ENCODE measurements at places on chromosomes 11 and 22.

DNA sequence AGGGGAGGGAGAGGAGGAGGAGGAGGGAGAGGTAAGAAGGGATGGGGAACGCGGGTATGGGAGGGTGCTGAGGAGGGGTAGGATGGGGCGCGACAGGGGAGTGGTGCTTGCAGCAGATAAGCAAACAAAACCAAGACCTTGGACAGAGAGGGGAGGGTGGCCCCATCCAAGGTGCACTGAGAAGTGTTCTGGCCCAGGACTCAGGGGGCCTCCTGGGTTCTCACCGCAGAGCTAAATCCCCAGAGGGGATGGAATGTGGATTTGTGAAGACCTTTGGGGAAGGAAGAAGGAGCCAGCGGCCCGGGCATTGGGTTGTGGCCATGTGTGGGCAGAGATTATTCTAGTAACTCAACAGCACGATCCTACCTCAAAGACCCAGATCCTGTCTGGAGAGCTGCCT lies 90.9 kb upstream of the LINC01488 start:
- DNase-seq: no peak

DNA sequence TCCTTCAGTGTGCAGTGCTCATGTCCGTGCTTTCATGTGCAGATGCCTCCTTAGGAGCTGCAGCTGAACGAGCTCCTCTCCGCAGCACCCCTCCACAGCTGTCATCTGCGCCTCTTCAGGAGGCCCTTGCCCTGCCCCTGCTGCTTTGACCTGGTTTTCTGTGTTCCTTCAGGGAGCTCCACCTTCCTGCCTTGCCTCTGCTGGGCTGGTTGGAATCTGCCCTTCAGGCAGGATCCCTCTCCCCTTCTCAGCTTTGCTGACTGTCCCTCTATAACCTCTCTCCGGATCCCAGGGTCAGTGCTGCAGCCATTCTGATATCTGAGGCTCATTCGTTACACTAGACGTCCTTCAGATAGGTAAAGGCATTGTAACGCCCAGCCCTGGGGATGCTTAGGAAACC lies 67.9 kb downstream of the SCN3B start:
- no peak for DNase-seq

DNA sequence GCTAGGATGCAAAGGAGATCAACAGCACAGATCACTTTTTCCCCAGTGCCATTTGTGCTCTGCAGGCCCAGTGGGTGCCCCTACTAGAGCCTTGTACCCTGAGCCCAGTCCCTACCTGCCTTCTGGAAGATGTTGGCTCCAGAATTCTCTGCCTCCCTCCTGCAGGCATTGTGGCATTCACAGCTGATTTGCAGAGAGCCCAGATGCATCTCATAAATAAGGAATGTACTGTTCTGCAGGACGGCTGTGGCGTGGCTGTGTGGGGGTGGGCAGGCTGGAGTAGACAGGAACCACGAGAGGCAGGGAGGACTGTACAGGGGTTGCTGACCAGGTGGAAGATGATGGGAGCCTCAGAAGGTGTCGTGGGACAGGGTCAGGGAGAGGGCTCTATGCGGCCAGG lies 11.2 kb upstream of the MIAT start:
- no peak for DNase-seq

GRCh38 chr11:68497761-68498160 lies 37.2 kb downstream of the PPP6R3 start:
- DNase-seq: no peak

DNA sequence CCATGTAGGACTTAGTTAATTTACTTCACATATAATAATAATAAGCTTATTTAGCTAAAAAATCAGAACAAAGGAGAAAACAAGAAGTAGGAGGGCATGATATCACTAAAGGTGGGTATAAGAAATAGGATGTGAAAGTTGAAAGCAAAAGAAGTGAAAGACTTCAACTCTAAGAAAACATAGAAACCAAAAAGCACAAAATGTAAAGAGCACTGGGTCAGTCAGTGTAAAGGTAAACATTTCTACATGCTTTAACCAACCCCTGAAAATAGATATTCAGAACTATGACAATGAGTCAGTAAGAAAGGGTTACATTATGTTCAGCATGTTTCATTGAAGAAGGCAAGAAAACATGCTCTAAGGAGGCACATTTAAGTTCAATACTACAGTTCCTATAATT lies 298.8 kb downstream of the SWAP70 start:
- no peak for DNase-seq

GRCh38 chr11:102046841-102047240 lies 396 bp upstream of the CFAP300 start:
- no peak for DNase-seq

DNA sequence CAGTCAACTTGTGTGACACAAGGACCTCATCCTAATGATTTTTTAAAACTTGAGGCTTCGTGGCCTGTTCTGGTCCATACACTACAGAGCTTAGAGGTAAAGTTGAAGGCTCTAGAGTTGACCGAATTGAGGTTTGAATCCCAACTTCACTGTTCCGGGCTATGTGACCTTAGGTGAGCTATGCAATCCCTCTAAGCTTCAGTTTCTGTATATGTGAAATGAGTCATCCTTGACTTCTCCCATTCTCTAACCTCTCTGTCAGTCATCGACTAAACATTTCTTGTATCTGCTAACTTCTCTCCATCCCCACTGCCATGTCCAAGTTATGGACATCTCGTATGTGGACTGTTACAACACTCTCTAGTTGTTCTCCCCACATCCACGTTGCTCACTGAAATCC lies 178.2 kb upstream of the TMEM45B start:
- DNase-seq: no peak

- DNase-seq: no peak
Observed at GRCh38 chr11:28773606-28774005, 665.4 kb downstream of the METTL15 start.

DNA sequence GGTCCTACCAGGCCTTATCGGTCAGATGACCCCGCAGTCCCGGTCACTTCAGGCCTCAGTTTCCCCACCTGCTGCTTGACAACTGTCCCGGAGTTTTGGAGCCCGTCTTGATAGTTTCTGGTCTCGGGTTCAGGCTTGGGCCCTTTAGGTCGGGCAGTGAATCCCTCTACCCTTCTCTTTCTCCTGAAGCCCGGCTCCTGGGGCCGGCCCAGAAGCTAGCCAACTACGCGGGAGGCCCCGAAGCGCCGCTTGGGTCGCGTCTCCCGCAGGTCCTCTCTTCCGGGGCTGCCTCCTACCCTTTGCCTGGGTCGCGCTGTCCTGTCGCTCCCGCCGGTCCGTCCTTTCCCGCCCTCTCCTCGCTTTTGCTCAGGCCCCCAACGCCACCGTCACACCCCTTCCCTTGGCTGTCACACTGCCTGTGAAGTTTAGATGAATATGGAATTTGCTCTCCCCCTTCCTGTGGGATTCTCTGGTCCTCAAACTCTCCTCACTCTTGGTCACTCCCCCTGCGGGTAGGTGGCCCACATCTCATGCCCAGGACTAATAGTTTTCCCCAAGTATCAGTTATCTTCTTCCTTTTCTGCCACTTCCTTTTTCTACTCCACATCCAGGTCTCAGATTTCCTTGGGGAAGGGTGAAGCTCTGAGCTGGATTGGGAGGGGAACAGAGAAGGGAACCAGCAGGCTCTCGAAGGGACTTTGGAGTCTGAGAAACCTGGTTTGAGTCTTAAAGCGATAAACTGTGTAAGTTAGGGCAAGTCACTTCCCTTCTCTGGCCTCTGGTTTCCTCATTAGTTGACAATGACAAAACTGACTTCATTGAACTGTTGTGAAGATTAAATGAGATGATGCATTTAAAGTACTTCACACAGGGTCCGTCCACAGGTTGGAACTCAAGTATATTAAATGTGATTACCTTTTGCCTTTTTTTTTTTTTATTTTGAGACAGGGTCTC lies 790 bp downstream of the RAB1B start:
- no peak for DNase-seq

DNA sequence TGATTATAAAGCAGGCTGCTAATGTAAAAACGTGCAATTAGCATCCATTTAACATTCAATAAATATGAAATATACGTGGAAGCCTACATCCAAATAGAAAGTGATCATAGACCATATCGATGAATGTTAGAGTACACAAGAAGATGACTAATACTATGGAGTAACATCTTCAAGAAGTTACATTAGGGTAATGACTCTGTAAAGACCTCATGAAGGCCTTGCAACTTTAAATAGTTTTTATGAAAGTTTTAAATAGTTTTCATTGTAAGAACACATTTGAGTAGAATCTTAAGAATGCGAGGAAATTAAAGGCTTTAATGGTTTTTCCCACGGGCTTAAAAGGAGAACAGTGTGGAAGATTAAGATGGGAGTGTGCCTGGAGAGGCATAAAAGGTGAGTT lies 1.4 kb downstream of the TRIM34 start:
- DNase-seq: no peak

GRCh38 chr11:101215069-101215468 lies 85.5 kb upstream of the PGR start:
- no peak for DNase-seq

GRCh38 chr11:65209711-65210360 lies 28.1 kb downstream of the CAPN1 start:
- DNase-seq: no peak

- no peak for DNase-seq
Observed at GRCh38 chr11:107804971-107805370, 53.6 kb downstream of the SLC35F2 start.

DNA sequence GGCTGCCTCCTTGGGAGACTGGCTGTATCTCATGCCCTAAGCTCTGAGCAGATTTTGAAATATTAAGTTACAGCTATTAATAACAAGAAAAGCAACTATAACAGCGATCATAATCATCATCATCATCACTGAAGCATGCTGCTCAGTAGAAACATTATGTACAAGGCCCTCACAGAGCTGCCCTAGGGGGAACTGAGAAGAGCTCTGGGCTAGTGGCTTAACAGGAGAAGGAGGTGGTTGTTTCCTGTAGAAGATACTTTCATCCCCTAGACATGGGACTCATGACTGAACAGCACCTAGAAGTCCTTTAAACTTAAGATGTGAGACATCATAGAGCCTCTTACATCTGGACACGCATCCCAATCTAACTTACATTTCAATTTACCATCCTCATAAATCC lies 332.8 kb upstream of the PLET1 start:
- DNase-seq: no peak

- no peak for DNase-seq
Observed at GRCh38 chr11:68778205-68778604, 26.9 kb upstream of the TESMIN start.

DNA sequence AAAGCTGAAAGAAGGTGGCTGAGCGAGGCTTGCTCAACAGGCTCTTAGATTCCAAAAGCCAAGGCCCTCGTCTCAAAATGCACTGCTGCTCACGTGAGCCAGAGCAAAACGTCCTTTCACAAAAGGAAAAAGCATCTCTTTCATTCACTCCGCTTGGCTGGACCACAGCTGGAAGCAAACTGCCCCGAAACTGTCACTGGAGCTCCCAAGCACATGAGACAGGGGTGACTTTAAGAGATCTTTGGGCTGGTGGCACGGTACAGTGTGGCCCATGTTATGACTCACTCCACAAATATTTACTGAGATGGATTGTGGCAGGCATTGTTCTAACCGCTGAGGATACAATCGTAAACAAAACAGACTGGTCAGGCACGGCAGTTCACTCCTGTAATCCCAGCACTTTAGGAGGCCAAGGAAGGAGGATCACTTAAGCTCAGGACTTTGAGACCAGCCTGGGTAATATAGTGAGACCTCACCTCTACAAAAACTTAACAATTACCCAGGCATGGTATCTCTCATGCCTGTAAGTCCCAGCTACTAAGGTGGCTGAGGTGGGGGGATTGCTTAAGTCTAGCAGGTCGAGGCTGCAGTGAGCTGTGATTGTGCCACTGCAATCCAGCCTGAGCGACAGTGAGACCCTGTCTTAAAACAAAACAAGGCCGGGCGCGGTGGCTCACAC lies 3.6 kb downstream of the PLA2G6 start:
- DNase-seq: no peak

DNA sequence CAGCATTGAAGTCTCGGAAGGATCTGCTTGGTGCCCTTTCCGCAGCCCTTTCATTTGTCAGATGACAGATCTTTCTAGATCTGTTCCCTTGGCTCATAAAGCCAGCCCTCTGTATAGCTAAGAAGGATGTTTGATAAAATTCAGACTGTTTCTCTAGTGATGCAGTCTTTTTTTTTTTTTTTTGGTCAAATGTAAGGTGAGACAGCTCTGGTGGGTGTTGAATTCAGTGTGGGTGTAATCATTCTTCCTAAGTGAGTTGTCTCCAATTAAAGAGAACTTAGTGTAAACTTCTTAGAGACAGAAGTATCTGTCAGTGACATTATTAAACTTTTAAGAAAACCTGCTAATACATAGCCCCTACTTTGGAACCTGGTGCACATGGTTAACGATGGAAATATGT lies 53.3 kb downstream of the AAMDC start:
- no peak for DNase-seq

DNA sequence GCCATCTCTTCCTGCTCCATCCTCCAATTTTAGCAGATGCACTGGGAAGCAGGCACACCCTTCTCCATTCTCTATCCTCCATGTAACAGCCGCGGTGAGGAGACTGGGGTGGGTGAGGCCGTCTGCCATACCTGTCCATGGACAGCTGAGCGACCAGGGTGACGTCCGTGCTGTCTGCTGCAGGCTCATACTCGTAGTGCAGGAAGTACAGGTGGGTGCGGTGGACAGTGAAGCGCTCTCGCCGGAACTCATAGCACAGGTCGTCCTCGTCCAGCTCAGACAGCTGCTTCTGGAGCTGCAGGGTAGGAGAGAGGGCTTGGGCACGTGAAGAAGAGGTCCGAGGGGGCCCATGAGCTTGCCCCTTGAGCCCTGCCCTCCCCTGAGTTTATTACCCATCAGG lies 257.8 kb upstream of the SYN3 start:
- DNase-seq: no peak

GRCh38 chr11:121368364-121369240 lies 76.0 kb downstream of the SC5D start:
- no peak for DNase-seq

GRCh38 chr22:39309881-39310714 lies 9.3 kb downstream of the RPL3 start:
- DNase-seq: no peak
